ENCODE measurements at places on chromosomes 6 and 20. TPM values are rescaled to one million over a fixed set of nuclear protein-coding genes. Genes with fewer than 3 reads are reported as not detected.

DNA sequence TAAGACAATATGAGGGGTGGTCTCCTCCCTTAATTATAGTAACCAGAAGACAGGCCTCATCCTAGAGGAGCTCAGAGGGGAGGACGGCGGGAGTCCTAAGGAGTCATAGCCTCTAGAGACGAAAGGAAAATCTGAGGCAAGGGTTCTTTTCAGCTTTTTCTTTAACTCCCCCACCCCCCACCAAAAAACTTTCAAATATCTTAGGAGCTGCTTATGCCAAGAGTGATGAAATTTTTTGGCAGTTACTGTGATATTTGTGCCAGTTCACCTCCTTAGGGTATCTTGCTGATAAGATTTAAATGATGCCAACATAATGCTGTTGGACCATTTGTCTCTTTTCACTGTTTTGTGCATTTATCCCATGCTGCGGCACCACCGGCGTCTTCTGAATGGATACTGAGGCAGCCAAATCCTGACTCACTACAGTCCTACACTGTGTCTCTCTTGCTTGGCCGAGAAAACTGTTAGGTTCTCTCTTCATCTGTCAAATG, 44.5 kb upstream of the DSE start:
- DNase-seq, result no peak

DNA sequence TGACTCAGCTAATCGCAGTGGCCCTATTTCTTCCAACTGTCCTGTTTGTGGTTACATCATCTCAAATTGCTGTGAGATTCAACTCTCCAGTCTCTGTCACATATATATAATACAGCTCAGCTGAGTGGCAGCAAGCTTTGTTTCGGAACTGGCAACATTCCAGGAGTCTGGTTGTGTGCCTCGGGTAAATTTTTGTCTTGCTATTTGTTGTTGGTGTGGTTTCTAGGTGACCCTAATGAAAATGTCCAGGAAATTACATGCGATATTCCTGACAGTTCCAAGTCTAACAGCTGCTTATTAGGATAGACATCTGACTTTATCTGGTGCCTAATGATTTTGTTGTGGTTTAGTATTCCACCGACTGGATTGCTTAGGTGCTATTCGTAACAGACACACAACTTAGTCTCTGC, 581.8 kb downstream of the CD109 start:
- no peak for DNase-seq

DNA sequence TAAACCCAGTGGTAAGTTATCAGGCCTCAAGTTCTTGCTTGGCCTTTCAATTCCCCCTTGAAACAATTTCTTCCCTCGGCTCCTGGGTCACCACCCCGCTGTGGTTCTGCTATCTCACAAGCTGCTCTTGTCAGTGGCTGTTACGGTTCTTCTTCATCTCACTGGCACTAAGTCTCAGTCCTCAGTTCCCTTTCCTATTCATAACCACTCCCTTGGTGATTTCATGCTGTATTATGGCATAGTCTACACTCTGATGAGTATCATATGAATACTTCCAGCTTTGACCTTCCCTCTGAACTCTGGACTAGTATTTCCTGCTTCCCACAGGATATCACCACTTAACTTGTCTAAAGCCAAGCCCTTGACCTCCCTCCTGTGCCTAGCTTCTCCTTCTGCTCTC, 7.9 kb downstream of the TAAR1 start:
- no peak for DNase-seq

- peak; percentile 93 for DNase-seq
Observed at GRCh38 chr6:46170357-46171289, at the start of gene ENPP5. Gene ENPP5 (minus strand): TSS chr6:46170980. CDS start chr6:46168262, 2,718 bp downstream.

- DNase-seq, result no peak
Observed at GRCh38 chr6:52610011-52610410, 33.2 kb upstream of the TRAM2 start.

DNA sequence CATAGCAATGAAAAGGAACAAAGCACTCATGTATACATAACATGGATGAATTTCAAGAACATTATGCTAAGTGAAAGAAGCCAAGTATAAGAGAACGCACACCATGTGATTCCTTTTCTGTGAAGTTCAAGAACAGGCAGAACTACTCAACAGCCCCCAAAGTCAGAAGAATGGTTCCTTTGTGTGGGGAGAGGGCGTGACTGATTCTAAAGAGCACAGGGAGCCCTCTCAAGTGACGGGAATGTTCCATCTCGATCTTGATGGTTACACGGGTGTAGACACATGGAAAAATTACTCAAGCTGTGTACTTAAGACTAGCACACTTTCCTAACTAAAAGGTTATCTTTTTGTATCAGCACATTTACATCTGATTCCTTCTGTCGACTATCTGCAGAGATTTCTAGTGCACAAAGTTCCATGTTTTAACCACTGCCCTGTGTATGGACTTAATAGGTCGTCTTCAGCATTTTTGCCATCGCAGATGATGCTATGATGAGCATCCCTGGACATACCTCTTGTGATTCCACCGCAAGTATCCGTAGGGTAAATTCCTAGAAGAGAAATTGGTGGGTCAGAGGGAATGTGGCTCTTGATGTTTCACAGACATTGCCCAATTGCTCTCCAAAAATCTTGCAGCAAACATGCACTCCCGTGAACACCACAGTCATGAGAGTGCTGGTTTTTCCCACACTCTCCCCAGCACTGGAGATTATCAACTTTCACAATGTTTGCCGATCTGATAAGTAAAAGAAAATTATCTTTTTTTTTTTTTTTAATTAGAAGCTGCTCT, 279.3 kb downstream of the BMP7 start:
- DNase-seq, result no peak

- no peak for DNase-seq
Observed at GRCh38 chr20:584161-584970, 25.7 kb downstream of the TCF15 start.

- no peak for DNase-seq
Observed at GRCh38 chr6:157206359-157206815, 116.9 kb downstream of the TMEM242 start.

- DNase-seq, result no peak
Observed at GRCh38 chr20:41499064-41499463, 119.1 kb downstream of the CHD6 start.

- no peak for DNase-seq
Observed at GRCh38 chr6:88145298-88145963, 20.7 kb downstream of the CNR1 start.

- peak; percentile 40 for DNase-seq
Observed at GRCh38 chr6:168035098-168035660, 37.7 kb downstream of the KIF25 start.

GRCh38 chr6:16539086-16539931, 222.0 kb downstream of the ATXN1 start:
- no peak for DNase-seq

DNA sequence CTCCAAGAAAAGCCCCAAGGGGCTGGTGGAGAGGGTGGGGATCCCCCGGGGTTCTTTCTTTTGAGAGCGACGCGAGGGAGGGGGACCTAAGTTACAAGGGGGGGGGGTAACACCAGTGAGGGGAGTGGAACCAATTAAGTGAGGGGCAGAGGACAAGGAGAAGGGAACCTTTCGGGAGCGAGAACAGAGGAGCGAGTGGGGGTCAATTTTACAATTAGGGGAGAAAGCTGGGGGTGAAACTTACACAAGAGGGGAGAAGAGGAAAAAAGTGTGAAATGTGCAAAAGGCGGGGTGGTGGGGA, 548 bp downstream of the SALL4 start:
- no peak for DNase-seq

GRCh38 chr6:125658136-125658535, 91.3 kb upstream of the HEY2 start:
- no peak for DNase-seq

GRCh38 chr6:118896339-118897136, 2.6 kb downstream of the ASF1A start:
- no peak for DNase-seq

DNA sequence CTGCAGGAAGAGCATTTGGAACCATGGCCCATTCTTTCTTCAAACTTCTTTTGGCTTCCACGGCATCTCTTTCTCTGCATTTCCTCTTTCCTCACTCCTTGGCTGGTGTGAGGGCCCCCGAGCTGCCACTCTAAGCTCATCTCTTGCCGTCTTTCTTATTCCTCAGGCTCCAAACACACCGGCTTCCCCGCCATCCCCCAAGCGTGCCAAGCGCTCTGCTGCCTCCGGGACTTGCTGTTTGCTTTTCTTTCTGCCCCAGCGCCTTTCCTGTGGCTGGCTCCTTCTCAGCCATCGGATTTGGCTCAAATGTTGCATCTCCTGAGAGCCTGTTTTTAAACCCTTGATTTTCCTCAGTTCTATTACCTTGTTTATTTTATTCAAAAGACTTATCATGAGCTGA, 172.7 kb downstream of the PACRG start:
- no peak for DNase-seq

- no peak for DNase-seq
Observed at GRCh38 chr6:83514466-83514865, 2.1 kb downstream of the PRSS35 start.

GRCh38 chr6:141963543-141964295, 169.0 kb upstream of the GJE1 start:
- DNase-seq, result no peak

GRCh38 chr6:163381118-163381756, 33.3 kb upstream of the QKI start:
- no peak for DNase-seq

DNA sequence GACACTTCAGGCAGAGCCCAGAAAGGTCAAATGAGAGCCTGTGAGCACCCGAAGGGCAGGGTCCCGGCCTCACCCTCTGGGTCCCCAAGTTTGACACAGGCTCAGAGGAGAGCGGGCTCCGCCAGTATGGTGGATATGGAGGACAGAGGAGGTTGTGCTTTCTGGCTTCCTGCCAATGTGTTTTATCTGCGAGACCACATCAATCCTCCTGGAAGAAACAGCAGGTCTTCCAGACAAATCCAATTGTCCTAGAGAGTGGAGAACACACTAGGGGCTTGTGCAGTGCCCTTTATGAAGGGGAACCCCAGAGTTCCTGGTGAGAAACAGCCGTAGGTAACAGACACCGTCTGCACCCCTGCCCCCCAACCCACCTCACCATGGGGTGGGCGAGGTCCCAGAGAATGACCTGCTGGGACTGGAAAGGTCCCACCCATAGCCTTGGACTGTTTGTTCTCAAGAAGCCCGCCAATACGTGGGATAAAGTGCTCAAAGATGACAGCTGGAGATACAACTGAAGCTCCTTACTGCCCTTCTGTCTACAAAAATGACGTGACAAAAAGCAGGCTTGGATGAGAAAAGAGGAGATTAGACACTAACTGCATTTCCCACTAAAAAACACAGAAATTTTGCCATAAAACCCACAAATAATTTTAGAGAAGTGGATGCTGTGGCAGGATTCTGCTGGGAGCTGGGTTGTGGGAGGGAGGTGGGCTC, 23.9 kb upstream of the SSTR4 start:
- DNase-seq, result no peak

DNA sequence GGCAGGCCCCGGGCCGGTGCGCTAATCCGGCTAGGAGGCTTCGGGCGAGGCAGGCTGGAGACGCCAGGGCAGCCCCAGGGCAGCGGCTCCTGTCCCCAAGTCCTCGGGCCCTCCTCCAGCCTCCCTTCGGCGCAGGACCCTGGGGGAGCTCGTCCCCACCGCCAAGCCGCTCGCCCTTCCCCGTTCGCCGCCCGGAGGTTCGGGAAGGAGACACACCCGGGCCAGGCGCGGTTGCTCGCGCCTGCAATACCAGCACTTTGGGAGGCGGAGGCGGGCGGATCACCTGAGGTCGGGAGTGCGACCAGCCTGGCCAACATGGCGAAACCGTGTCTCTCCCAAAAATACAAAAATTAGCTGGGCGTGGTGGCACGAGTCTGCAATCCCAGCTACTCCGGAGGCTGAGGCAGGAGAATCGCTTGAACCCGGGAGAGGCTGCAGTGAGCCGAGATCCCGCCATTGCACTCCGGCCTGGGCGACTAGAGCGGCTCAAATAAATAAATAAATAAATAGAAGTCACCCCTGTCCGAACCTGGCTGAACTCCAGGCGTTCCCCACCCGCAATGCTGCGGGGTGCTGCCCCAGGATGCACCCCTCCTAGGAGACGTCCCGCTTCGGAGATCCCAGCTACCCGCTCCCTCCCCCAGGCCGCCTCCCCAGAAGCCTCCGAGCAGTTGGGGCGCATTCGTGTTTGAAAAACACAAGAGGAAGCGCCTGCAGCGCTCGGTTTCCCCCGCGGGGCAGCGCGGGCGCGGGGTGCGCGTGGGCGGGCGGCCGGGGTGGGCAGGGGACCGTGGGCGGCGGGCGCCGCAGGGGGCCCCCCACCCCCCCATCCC, 27.5 kb downstream of the SERPINB9 start:
- DNase-seq, result peak; percentile 42

- no peak for DNase-seq
Observed at GRCh38 chr6:140437619-140438345, 1063.3 kb upstream of the CITED2 start.

DNA sequence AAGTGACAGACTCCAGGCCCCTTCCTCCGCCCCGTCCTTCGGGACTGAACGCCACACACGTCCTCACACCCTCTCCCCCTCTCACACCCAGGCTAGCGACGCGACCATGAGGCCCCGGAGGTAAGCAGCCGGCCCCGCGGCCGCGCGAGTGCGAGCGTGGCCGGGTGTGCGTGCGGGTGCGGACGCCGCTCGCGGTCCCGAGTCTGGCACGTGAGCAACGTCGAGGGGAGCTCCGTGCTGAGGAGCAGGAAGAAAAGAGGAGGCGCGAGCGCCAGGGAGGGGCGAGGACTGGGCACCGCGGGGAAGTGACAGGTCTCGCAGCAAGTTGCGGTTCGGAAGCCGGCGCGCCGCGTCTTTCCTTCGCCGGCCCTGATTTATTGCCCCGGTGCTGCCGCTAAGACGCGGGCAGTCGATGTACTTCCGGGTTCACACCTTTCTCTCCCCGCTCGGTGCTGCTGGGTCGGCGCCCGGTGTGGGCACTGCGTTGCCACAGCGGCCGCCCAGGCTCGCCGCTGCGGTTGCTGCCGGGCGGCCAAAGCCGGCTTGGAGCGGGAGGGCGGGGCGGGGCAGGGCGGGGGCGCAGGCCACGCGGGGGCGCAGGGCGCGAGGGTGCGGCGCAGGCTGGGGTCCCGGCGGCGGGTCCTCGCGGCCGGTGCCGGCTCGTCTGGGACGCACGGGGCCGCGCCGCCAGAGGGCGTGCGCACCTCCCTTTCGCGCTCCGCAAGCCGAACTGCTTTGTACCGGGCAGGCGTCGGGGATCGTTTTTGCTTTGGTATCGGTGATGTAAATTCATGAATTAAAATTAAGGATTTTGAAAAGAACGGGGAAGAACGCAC, 15.8 kb upstream of the LIN28B start:
- DNase-seq, result peak; percentile 79

Gene AGER
- total RNA-seq, result 28.5 TPM

Gene NUDT3
- 20.6 TPM for total RNA-seq

Gene PAQR8
- total RNA-seq, result 13.9 TPM

Gene FAXC
- total RNA-seq, result 23.9 TPM

Gene F13A1
- 0.24 TPM for total RNA-seq

Gene SEMG1
- total RNA-seq, result not detected

Gene OR2B6
- total RNA-seq, result not detected

Gene MOG
- not detected for total RNA-seq

Gene HLA-DRB1
- 7.7 TPM for total RNA-seq

Gene MTCH1
- 145 TPM for total RNA-seq

Gene AVP
- total RNA-seq, result not detected

Gene NKAIN4
- total RNA-seq, result 0.60 TPM

Gene PDE7B
- 0.07 TPM for total RNA-seq

Gene SLA2
- total RNA-seq, result 0.77 TPM

Gene SULF2
- total RNA-seq, result 104 TPM

Gene KIFC1
- total RNA-seq, result 46.6 TPM

Gene FRK
- 8.6 TPM for total RNA-seq

Gene ACSS1
- total RNA-seq, result 0.72 TPM

Gene OVOL2
- total RNA-seq, result 5.4 TPM
